Kasumi-1 (cell line): ENCODE measurements at places on chromosomes 2 and 18.

DNA sequence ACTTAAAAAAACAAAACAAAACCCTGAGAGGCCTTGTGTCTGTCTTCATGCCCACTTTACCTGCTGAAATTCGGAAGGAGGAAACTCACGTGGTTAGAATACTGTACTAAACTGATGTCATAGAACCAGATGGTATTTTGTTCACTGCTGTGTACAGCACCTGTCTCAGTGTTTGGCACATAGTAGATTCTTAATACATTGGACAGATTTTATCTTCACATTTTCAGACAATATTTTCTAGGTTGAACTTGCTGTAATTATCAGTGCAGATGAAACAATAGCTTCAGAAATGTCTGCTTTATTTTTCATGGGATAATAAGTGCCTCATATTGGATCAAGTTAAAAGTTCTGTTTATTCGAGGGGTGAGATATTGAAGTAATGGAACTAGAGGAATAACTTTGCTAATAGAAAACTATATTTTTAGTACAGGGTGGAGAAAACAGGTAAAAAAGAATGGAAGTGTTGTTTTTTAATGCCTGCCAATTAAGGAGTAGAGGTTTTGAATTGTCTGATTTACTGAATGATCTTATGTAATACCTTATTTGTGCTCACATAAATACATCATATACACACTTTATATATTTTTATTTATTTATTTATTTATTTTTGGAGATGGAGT, 23.7 kb downstream of the DDX1 start:
- DNase-seq = no peak

DNA sequence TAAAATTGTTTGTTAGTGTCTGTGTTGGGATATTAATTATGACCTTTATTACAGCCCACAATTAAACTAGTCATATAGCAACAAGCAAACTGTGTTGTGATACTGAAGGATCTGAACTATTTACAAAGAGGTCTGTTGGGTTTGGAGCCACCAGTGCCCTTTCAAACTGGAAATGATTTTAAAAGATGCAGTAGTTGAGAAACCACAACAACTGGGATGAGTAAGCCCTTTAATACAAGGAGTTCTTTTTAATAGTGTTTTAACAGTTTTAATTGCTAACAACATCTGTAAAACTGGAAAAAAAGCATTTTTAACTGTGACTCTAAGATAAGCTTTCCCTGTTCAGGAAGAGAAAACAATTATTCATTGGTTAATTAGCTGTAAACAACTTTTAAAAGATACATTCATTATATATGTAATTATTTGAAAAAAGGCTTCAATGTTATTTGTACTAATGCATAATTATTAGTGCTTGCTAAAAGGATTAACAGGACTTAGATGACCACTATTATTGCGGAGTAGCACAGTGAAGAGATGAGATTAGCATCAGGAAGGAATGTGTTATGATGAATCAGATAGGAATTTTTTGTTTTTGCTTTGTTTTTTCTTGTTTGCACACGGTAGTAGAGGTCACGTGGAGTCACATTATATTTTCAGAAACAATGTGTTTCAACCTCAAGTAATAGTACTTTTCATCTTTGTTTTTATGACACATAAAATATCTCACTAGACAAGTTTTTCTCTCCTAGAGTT, 392.7 kb upstream of the FANCL start:
- DNase-seq = no peak

- no peak for DNase-seq
Observed at GRCh38 chr2:223537651-223538601, 64.2 kb downstream of the SCG2 start.

DNA sequence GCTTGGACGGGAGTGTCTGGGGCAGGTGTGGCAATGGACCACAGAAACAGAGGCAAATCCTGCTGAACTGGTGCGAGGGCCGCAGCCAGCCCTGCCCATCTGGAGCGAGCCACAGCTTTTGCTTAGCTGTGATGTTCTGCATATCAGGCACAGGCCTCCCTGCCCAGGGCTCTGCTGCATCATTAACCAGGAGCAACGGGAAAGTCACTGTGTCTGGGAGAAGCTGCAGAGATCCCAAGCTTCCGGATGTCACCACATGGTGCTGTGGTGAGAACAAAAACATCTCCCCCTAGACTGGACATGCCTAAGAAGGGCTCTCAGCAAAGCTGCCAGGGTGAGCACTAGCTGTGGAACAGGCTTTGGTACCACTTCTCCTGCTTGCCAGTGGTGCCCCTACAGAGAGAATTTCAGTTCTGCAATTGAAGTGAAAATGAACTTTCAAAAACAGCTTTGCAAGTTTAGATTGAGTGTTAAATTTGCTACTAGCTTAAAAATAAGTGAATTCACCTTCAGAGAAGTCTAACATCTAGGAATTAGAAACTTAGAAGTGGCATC, 172.9 kb upstream of the MYT1L start:
- DNase-seq = no peak

DNA sequence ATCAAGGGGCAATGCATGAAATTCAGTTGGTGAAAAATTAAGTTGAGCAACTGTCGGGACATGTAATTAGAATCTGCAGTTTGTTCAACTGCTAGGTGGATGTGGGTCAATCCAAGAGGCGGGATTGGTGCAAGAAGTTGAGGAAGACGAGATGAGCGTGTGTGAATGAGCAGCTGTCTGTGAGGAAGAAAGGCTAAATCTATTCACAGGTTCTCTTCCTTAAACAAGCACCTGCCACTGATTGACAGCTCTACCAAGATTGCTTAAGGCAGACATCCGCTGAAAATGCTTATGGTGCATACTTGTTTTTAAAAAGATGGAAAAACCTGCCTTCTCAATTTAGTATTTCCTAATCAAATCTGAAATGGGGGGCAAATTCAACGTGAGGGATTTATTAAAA, 323.4 kb upstream of the THUMPD2 start:
- DNase-seq = no peak

- DNase-seq = no peak
Observed at GRCh38 chr2:10208736-10209135, 86.2 kb downstream of the RRM2 start.

GRCh38 chr2:128686497-128686859, 367.8 kb upstream of the HS6ST1 start:
- peak; percentile 85 for DNase-seq

GRCh38 chr2:127516041-127516762, 10.1 kb downstream of the IWS1 start:
- DNase-seq = no peak

GRCh38 chr2:72712304-72712703, 113.5 kb downstream of the EXOC6B start:
- no peak for DNase-seq

DNA sequence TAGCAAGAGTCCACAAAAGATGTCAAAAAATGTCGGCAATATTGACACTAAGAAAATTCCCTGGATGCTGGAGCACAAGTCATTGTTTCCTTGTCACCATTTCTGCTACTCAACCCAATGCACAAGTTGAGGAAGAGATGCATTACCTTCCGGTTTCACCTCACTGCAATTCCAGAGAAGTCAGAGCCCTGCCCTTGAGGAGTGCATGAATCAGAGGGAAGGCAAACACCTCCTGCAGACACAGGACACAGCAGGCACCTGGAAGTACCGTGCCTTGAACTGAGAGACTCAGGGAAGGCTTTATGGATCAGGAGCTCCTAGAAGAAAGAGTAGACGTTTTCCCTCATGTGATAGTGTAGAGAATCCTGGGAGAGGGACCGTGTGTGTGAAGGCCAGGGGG, 62.7 kb upstream of the ARL4C start:
- DNase-seq = no peak

DNA sequence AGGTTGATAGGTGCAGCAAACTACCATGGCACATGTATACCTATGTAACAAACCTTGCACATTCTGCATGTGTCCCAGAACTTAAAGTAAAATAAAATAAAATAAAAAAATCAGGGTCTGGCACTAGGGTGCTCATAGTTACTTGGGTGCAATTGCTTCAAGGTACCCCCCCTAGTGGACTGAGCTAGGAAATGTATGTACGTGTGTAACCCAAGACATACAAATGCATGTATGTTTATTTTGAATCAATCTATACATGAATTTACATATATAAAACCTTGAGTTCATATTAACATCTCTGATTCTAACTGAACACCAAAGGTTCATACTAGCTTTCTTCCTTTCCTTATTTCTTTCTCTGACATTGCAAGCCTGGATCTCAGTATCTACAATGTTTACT, 51.5 kb downstream of the USP37 start:
- DNase-seq = peak; percentile 30

DNA sequence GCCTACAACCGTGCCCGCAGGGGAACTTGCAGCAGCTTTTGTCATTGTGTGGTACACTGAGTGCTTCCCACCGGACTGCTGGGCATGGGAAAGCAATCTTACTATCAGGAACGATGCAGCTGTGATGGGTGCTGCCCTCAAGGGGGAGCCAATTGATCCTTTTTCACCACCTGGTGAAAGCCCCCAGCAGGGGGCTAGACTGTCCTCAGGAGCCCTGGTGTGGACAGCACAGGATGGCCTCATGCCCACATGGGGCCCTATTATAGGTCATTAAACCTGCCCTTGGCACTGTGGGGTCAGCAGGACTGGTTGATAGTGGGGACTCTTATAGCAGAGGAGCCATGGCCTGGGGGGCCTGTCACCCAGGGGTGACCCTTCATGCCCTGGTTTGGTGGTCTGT, 172.2 kb downstream of the GLI2 start:
- DNase-seq = no peak

GRCh38 chr2:213443921-213444320, 159.7 kb downstream of the SPAG16 start:
- DNase-seq = no peak

GRCh38 chr2:203897544-203897943, 30.0 kb downstream of the CTLA4 start:
- DNase-seq = no peak

DNA sequence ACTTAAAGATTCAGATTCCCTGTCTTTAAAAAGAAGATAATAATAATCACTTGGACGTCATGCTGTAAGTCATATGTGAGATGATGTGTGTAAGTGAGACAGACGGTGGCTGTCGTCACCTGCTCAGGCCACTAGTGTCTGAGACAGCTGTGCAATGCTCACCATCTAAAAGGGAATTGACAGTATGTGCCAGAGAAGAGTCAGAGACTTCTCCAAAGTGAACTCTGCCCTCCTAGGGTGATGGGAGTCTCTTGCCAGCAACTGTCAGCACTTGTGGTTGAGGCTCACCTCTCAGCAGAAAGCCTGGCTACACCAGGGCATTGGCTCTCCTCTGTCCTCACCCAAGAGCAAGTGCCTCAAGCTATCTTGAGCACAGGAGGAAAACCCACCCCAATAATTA, 131.6 kb upstream of the DNAJC10 start:
- DNase-seq = no peak

- DNase-seq = no peak
Observed at GRCh38 chr2:8502316-8502715, 179.5 kb upstream of the ID2 start.

- peak; percentile 92 for DNase-seq
Observed at GRCh38 chr18:63138436-63139340, 180.9 kb downstream of the BCL2 start.

DNA sequence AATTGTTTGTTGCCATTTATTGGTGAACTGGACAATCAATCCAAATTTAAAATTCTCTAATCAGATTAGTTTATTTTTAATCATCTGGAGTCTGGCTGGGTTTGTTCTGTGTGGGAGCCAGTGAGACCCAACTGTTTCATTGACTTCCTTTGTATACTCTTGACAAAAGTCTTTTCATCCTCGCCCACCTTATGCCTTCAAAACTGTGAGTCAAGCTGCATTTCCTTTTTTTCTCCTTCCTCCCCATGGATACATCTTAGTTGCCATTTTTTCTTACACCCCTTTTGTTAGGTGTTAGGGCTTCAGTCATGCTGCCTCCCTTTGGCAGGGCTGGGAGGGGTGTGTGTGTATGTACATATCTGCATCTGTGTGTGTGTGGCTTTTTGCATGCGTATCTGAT, 117.6 kb downstream of the PRKCE start:
- DNase-seq = no peak

DNA sequence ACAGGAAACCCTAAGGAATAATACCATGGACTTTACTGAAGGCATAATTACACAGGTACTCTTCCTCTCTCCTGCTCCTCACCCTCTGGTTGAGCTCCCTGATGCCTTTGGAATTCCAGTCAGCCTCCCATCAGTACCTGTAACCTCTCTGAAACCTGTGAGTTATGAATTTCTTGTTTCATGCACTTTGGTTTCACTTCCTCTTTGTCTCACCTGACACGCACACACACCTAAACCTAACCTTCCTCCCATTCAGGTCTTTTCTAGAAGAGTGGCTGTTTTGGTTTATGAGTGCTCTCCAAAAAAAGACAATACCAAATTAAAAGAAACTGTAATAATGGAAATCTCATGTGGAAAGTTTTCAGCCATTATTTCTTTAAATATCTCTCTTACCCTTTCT, 451.3 kb upstream of the VWC2L start:
- no peak for DNase-seq

- DNase-seq = peak; percentile 47
Observed at GRCh38 chr2:101991721-101992145, at the start of gene IL1R2. IL1R2 (plus strand) TSS chr2:101991960; CDS start chr2:102008576, 16,616 bp downstream.

GRCh38 chr18:34643989-34644388, 66.1 kb upstream of the DTNA start:
- no peak for DNase-seq

GRCh38 chr2:179125404-179125803, 75.5 kb upstream of the CCDC141 start:
- no peak for DNase-seq

DNA sequence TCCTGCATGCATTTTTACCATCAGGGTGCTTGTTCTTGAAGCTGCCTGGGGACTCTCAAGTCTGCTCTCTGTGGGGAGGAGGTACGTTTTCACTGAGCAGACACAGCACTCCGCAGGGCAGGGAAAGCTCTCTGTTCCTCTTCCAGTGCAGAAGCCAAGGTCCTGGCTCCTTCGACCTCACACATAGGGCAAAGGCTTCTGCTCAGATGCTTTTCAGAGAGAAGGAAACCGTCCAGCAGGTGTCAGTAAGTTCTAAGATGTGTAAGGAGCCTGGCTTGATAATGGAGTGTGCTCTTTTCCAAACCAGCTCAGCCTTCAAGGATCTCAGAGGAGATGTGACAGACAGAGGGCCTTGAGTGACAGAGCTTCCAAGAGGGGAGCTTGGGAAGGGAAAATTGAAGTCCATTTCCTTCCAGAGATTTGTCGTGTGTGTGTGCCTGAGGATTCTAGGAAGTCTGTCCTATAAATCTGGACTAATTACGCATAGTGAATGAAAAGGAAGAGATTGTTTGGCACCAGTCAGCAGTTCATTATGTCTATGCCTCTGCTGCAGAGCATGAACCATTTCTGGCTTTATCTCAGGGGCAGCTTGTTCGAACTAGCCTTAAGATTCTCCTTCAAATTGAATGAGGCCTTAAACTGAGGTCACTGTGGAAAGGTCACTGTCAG, 67.3 kb upstream of the UPP2 start:
- DNase-seq = peak; percentile 95

DNA sequence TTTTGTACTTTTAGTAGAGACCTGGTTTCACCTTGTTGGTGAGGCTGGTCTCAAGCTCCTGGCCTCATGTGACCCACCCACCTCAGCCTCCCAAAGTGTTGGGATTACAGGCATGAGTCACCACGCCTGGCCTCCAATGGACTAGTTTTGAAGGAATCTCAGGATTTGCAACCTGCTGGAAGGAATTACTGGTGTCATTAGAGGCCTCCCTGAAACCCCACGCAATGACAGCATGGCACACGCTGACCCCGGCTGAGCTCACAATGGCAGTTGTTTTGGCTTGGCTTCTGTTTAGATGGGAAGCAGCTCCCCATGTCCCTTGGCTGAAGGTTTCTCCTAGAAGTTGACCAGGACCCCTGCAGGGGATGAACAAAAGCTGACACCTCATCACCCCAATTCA, 23.1 kb upstream of the COPS8 start:
- DNase-seq = no peak
